ENCODE measurements at places on chromosomes 6 and 20.

- no peak for DNase-seq
Measured at GRCh38 chr20:1804554-1804956, 90.7 kb upstream of the SIRPA start.

DNA sequence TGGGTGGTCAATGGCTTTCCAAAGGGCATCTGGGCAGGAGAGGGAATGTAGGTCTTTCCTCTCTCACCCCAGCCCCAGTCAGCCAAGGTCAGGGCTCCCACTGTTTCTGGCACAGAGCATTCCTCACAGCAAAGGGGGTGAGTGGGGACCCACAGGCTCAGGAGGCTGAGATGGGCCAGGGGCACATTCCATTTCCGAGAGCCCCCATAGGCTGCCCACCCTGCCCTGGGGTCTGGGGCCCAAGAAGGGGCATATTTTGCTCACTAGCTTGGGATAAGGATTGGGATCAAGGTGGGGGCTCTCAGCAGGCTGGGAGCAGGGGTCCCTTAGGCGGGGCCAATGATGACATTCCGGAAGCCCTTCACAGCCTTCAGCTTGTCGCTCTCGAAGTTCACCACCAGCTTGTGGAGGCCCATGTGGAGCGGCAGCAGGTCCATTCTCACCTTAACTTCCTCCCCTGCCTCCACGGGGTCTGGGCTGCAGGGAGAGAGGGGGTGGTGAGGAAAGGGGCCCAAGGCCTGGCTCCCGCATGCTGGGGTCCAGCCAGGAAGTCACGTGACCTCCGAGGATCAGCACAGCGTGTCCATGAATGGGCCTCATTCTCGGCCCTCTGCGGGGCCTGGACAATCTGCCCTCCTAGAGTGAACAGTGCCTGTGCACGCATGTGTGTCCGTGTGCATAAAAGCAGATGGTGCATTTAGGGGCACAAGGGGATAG lies 35.0 kb downstream of the TGM2 start:
- no peak for DNase-seq

GRCh38 chr6:112934433-112935327 lies 587.5 kb downstream of the RFPL4B start:
- no peak for DNase-seq

GRCh38 chr6:82380566-82381185 lies 17.1 kb downstream of the TPBG start:
- DNase-seq = no peak

- DNase-seq = no peak
Measured at GRCh38 chr20:37871751-37872150, 31.2 kb upstream of the VSTM2L start.

DNA sequence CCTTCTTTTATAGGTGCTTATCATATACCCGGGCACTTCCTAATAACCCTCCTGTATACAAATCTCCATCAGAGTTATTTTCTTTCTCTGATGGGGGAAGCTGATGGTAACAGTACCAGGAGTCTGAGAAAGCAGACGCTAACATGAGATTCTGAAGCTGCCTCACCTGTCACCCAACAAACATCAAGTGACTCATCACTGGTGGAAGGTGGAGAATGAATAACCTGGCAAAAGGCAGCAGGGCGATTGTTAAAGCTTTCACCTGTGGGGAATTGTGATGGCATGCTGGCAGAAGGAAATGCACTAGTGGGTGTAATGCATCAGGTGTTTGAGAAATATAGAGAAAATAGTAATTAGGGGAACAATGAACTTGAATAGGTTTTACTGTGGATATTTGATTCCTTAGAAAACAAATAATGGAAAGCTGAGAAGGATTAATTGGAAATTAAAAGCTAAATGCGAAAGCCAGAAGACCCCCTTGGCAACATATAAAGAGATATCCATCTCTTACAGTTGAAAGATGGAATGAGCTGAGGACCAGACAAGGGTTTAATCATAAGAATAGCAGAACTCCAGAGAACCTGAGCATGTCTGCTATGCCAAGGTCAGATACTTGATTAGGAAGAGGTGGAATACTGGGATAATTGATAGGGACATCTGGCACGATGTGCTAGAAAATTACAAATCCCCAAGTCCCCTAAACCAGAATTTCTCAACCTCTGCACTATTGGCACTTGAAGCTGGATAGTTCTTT lies 517.1 kb downstream of the PKHD1 start:
- no peak for DNase-seq

DNA sequence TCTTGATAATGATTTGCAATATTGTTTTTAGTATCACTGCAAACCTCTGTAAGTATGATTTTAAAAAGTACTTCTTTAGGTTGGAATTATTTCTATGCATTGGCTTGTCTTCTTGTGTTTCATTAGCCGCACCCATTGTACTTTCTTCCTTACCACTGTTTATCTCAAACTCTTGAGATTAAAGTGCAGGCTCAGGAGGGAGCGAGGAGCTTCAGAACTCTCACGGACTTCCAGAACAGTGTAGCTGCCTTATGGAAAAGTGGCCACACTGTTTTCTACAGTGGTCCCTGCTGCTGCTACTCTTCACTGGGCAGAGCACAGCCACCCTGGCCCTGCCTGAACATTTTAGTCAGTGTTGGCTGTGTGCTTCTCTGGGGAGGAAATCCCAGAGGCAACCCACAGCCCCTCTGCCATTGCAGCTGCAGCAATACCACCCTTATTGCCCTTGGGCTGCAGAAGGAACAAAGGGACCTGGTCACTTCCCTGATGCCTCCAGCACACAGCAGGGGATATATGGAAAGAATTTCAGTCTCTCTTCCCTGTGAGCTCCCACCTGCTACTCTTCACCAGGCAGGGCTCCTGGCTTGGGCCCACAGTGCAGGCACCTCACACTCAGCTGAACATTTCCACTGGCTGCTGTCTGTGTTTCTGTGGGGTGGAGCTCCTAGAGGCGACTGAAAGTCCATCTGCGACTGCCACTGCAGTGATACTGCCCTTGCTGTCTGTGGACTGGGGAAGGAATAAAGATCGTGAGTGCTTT lies 91.7 kb upstream of the MAP3K4 start:
- no peak for DNase-seq

- DNase-seq = no peak
Measured at GRCh38 chr6:111076024-111076695, 11.1 kb upstream of the SLC16A10 start.

- no peak for DNase-seq
Measured at GRCh38 chr6:13865141-13865540, 50.8 kb upstream of the MCUR1 start.

DNA sequence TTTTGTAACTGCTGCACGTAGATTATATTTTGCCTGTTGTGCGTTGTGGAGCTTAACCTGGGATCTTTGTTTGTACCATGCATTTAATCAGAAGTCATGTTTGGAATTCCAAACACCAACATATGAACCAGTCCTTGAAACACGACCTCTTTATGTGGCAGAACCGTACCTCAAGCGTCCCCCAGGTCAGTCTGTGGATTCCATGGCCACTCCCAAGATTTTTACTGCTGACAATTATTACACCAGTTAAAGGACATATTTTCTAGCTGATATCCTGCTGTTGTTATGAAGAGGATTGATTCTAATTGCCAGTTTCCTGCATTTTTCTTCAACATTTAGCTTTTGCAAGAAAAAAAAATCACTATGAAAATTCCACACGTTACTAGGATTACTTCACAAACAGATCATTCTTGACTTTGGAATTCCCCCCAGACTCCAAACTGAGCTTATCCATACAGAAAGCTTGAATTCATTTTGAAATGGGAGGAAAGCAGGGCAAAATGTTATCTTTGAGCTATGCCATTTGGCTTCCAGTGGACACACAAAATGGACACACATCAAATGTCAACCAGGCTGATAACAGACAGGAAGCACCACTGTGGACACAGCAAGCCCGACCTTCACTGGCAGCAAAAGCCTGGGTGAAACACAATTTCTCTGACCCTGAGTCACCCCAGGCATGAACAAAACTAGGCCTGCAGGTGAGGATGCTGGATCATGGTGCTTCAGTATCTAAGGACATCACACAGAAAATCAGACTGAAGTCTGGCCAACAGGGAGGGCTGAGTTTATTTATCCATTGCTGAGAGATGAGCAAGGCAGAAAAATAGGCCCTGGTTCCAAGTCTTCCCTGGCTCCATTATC lies 542.9 kb upstream of the JAG1 start:
- no peak for DNase-seq

- DNase-seq = no peak
Measured at GRCh38 chr6:45637611-45638257, 260.0 kb upstream of the SUPT3H start.

DNA sequence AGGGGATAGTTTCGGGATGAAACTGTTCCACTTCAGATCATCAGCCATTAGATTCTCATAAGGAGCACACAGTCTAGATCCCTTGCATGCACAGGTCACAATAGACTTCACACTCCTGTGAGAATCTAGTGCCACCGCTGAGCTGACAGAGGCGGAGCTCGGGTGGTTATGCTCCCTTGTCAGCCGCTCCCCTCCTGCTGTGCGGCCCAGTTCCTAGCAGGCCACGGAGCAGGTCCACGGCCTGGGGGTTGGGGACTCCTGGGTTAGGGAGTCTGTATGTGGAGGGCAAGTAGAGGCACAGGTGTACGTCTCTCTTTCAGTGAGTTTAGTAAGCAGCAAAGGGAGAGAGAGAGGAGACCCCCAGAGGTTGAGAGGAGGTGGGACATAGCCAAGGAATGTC lies 30.5 kb upstream of the MDFI start:
- no peak for DNase-seq

DNA sequence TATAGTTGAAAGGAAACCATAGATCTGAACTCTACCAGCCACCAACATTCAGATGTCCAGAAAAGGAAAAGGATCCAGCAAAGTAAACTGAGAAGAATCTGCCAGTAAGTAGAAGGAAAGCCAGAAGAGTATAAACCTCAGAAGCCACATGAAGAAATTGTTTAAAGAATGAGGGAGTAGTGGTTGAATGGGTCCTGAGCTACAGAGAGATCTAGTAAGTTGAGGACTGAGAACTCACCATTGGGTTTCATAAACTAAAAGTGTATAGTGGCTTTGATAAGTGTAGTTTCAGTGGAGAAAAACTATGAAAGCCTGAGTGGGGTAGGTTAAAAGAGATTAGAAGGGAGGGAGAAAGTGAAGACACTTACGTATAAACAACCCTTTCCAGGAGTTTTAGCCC lies 32.0 kb upstream of the SUMO4 start:
- no peak for DNase-seq

DNA sequence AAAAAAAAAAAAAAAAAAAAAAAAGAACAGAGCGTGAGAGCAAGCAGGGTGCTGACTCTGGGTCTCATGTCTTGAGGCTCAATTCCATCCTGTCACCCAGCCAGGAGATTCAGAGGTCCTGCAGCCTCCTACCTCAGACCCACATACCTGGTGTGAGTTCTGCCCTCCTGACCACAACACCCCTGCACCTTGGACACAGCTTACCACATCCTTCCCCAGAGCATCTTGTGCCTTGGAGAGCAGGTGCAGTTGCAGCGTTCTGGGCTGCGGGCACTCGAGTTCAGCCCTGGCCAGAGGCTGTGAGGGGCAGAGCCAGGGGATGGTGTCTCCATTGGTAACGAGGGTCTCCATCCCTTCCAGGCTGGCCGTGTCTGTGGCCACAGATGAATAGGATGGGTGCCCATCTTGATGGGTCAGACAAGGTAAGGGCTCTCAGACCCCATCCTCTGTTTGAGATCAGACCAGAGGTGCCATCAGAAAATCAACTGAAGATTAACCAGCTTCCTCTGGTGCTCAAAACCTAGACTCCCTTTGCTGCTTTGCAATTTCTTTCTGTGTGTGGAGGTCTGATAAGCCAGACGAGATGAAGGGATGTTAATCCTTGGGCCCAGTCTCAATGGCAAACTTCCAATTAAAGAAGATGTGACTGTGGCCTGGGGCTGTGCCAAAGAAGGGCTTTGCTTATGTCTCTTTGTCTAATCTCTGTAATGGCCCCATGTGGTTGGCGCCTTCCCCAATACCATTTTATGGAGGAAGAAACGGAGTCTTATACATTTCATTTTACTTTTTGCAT lies 14.7 kb upstream of the ZNF831 start:
- DNase-seq = no peak

GRCh38 chr20:41331731-41332130 lies 8.9 kb upstream of the LPIN3 start:
- DNase-seq = no peak

DNA sequence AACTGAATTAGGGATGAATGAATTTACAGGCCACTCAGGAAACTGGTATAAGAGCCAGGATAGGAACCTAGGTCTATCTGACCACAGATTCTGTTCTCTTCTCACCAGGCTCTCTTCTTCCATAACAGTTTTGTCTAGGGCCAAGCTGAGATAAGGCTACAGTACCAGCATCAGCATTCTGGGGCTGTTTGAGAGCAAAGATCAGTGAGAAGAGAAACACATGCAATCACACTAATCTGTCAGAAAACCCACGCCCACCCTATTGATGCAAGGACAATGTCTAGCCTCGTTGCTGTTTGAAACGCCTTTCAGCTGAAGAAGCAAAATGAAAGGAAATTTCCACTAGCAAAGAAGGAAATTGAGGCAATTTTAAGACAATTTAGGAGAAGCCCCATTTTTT lies 137.7 kb downstream of the LCA5 start:
- no peak for DNase-seq

GRCh38 chr20:6577451-6577850 lies 190.0 kb upstream of the BMP2 start:
- DNase-seq = no peak

DNA sequence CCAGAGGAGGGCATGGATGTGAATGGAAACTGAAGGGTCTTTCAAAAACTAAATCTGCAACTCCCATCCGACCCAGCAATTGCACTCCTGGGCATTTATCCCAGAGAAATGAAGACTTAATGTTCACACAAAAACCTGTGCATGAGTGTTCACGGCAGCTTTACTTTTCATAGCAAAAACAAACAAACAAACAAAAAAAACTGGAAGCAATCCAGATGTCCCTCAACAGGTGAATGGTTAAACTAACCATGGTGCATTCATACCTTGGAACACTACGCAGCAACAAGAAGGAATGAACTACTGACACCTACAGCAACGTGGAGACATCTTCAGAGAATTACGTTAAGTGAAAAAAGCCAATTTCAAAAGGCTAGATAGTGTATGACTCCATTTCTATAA lies 32.2 kb downstream of the PMEPA1 start:
- no peak for DNase-seq

GRCh38 chr6:114058435-114058834 lies 87.5 kb upstream of the HDAC2 start:
- DNase-seq = no peak

DNA sequence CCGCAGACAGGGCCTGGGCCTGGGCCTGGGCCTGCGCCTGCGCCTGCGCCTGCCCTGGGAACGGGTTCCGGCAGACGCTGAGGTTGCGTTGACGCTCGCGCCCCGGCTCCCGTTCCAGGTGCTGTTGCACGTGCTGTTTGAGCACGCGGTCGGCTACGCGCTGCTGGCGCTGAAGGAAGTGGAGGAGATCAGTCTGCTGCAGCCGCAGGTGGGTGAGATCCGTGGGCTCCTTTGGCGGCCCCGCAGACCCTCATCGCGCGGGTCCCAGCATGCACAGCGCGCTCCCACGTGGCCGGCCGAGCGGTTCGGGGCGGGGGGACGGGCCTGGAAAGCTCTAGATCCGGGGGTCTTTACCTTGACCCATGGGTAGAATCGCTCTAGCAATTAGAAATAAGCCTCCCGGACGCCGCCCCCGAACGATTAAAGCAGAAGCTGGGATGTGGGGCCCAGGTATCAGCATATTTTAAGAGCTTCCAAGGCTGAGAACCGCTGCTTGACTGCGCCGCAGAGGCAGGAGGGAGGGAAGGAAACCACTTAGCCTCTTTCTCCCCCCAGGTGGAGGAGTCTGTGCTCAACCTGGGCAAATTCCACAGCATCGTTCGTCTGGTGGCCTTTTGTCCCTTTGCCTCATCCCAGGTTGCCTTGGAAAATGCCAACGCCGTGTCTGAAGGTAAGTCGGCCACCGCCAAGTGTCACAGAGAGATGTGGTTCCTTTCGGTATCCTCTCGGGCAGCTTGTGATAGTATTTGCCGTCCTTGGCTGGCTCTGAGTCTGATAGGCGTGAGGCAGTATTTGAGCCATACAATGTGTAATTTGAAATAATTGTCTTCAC lies 508 bp downstream of the NOP56 start:
- DNase-seq = no peak

Data from HS-5 (cell line).